ENCODE measurements at places on chromosomes 12 and 14. TPM values are rescaled to one million over a fixed set of nuclear protein-coding genes. Genes with fewer than 3 reads are reported as not detected.

The TC2N gene
- total RNA-seq, result 57.5 TPM

The RERGL gene
- total RNA-seq, result 15.5 TPM

The PLCZ1 gene
- not detected for total RNA-seq

The VPS37B gene
- total RNA-seq, result 66.1 TPM

The EFS gene
- total RNA-seq, result 7.0 TPM

The FGF6 gene
- not detected for total RNA-seq

The ASB2 gene
- 0.67 TPM for total RNA-seq

The CEBPE gene
- not detected for total RNA-seq

The UNC119B gene
- total RNA-seq, result 44.1 TPM

The SDR9C7 gene
- total RNA-seq, result not detected

The PLEKHG7 gene
- total RNA-seq, result not detected

The C3AR1 gene
- total RNA-seq, result 2.1 TPM

The ACSM4 gene
- total RNA-seq, result not detected

The FGD4 gene
- 32.5 TPM for total RNA-seq

DNA sequence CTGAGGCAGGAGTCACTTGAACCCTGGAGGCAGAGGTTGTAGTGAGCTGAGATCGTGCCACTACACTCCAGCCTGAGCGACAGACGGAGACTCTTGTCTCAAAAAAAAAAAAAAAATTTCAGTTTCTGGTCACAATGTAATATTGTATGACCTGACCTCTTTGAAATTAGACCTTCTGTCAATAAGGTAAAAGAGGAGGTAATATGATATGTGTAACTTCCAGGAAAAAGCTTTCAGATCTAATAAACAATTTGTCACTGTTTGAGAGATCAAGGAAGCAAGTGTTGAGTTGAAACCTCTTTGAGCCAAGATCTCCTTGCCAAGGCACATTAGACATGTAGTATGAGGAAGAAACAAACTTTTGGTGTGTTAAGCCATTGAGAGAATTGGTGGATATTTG is 101.7 kb upstream of the ATF7IP start:
- DNase-seq, result no peak

DNA sequence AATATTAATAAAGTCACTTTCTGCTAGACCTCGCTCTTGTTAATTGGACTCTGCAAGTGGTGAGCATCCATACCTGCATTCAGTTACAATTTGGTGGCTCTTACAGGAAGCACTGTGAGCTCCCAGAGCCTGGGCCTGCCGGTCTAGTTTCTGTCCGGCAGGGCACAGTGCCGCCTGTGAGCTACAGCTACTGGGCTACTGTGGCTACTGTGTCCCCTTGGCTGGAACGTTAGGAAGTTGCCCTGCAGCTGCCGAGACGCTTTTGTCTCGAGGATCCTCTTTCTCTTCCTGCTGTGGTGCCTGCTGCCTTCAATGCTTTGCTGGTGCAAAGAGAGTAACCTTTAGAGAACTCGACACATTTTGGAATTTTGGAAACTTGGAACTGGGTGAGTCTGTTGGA is 44.6 kb upstream of the PTGDR start:
- DNase-seq, result no peak

GRCh38 chr12:5059358-5059757 is 15.7 kb downstream of the KCNA5 start:
- DNase-seq, result peak; percentile 41

DNA sequence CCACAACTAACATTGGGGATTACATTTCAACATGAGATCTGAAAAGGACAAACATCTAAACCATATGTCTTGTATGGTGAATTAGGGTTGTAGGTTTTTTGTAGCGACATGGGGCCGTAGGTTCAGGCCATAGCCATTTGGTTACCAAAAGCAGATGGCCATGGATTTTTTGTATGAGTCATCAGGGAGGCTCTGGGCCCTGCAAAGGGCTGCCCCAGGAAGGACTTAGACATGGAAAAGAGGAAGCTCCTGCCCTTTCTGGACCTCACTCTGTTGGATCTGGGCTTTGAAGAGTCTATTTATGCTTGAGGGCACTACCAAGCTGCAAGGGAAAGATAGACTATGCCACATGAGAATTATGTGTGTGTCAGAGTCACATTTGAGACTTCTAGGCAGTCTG is 89.3 kb upstream of the DHRS4 start:
- DNase-seq, result no peak

- no peak for DNase-seq
Observed at GRCh38 chr14:62921466-62921865, 123.8 kb downstream of the KCNH5 start.

- no peak for DNase-seq
Observed at GRCh38 chr14:71588576-71589215, 343.5 kb upstream of the RGS6 start.

- no peak for DNase-seq
Observed at GRCh38 chr12:109020146-109020795, 597 bp downstream of the SVOP start.

DNA sequence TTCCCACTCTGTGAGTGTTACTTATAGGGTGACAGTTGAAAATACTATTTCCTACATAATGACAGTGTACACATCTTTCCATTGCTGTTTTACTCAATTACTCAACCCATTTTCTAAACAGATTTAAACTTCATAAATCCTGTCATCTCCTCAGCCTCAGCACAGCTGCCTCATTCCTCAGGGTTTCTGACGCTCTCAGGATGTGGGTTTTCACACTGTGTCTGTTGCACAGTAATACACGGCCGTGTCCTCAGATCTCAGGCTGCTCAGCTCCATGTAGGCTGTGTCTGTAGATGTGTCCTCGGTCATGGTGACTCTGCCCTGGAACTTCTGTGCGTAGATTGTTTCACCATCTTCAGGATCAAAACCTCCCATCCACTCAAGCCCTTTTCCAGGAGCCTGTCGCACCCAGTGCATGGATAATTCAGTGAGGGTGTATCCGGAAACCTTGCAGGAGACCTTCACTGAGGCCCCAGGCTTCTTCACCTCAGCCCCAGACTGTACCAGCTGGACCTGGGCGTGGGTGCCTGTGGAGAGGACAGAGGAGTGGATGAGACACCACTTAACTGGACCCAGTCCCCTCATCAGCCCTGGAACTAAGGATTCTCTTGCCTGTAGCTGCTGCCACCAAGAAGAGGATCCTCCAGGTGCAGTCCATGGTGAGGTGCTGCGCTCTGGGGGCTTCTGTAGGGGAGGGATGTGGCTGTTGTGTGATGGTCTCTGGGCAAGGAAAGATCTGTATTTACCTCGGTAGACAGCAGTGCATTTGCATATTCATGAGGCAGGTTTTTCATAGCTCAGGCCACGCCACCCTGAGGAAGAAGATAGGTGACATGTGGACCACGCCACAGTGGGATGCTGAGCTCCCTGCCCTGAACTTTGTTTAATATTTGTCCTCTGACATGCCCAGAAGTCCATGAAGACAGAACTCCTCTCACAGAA is 750.2 kb downstream of the TMEM121 start:
- no peak for DNase-seq

DNA sequence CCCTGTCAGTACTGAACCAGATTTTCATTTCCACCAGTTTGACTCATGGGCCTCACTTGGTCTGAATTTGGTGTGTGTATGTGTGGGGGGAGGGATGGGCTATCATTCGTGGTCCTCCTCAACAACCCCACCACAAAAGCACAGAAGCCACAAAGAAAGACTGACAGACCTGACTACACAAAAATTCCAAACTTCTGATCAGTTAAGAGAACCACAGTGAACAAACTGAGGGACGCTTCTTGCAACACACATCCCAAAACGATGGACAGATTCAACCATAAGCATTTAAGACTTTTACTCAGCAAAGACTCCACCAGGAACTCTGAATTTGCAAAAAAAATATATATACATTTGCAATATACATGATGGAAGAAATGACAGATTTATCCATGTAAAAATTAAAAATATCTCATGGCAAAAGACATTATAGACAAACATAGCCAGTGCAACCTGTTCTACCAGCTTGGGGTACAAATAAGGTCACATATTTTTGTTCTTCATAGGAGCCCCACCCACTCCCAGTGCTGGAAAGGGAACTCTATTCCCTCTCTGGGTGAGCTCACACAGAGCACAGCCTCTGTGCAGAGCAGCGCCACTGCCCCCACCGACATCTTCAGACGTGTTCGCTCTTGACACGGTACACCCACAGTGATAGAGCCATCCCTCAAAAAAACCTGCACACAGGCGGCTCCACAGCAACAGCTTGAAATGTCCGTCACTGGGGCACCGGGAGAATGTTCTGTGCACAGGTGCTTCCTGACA is 49.7 kb downstream of the JAG2 start:
- DNase-seq, result no peak

GRCh38 chr12:67483871-67484554 is 164.5 kb upstream of the DYRK2 start:
- DNase-seq, result no peak

- peak; percentile 95 for DNase-seq
Observed at GRCh38 chr14:103519837-103520212, 2.8 kb downstream of the CKB start.

DNA sequence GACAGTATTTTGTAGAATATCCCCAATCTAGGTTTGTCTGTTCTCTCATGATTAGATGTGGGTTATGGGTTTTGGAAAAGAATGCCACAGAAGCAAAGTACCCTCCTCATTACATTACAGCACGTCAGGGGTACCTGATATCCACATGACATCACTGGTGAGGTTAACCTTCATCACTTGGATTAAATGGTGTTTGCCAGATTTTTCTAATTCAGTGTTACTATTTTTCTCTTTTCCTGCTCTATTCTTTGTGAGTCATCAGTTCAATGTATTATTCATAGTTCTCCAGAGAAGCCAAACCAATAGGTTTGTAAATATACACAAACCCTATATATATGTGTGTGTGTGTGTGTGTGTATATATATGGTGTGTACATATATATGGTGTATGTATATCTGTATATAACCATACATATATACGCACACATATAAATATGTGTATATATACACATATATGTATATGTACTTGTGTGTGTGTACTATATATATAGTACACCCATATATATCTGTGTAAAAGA is 131.4 kb downstream of the LMNTD1 start:
- DNase-seq, result no peak

- no peak for DNase-seq
Observed at GRCh38 chr12:6198556-6198955, 1.6 kb upstream of the CD9 start.

DNA sequence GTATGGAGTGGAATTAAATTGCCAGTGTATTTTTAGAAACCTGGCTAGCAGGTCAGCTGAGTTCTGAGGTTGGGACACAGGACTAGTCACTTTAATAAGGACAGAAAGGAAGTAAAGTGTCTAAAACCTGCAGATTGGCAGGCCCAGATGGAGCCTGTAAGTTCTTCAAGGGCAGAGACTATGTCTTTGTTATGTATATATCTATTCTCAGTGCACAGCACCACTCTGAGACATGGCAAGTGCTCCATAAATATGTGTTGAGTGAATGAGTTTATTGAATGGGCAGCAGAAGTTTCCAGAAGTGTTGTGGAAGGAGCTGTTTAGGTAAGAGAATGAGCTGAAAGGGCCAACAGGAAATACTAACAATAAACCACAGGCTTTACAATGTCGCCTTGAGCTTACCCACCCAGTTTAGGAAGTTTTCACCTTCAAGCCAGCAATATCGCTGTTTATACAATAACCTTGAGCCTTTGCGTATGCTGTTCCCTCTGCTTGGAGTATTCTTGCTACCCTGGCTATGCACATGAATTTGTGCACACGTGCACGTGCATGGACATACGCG is 109.5 kb upstream of the TMPO start:
- no peak for DNase-seq
